ENCODE measurements at places on chromosomes 16 and 17. TPM values are rescaled to one million over a fixed set of nuclear protein-coding genes. Genes with fewer than 3 reads are reported as not detected.

The CACNG5 gene
- not detected for total RNA-seq

The SYNGR2 gene
- total RNA-seq, result 44.3 TPM

The KRTAP4-12 gene
- total RNA-seq, result not detected

The COG4 gene
- 62.1 TPM for total RNA-seq

The LHX1 gene
- total RNA-seq, result not detected

The CARHSP1 gene
- 209 TPM for total RNA-seq

The RGS11 gene
- not detected for total RNA-seq

The HID1 gene
- 0.55 TPM for total RNA-seq

The ATP2A1 gene
- 1.8 TPM for total RNA-seq

The TMEM114 gene
- not detected for total RNA-seq

The B4GALNT2 gene
- not detected for total RNA-seq

The UBB gene
- total RNA-seq, result 1,415 TPM

The MYOCD gene
- total RNA-seq, result not detected

The COPZ2 gene
- 5.1 TPM for total RNA-seq

The SOX9 gene
- not detected for total RNA-seq

The KRT25 gene
- total RNA-seq, result not detected

The CCL16 gene
- not detected for total RNA-seq

The MT1X gene
- total RNA-seq, result 85.3 TPM

The RAB37 gene
- total RNA-seq, result 19.6 TPM

The C17orf78 gene
- total RNA-seq, result not detected

The RHBDF2 gene
- 52.1 TPM for total RNA-seq

The STX1B gene
- 1.7 TPM for total RNA-seq

The TMC7 gene
- total RNA-seq, result not detected

The CXCL16 gene
- 0.89 TPM for total RNA-seq

The CCL23 gene
- total RNA-seq, result not detected

The HBM gene
- total RNA-seq, result not detected

The KCNH6 gene
- total RNA-seq, result not detected

The AIPL1 gene
- total RNA-seq, result not detected

The PERCC1 gene
- 0.37 TPM for total RNA-seq

The TRPV2 gene
- total RNA-seq, result 124 TPM

The SOST gene
- not detected for total RNA-seq

The SYNGR3 gene
- total RNA-seq, result 3.4 TPM

The CDH1 gene
- total RNA-seq, result not detected

The SLC13A2 gene
- total RNA-seq, result not detected

The CTU2 gene
- 29.2 TPM for total RNA-seq

The PYY gene
- not detected for total RNA-seq

The NPIPA2 gene
- total RNA-seq, result 3.9 TPM

The TOB1 gene
- total RNA-seq, result 44.5 TPM

The NOXO1 gene
- not detected for total RNA-seq

The ASGR1 gene
- 1.3 TPM for total RNA-seq

The IGSF6 gene
- total RNA-seq, result 0.34 TPM

The TCAP gene
- total RNA-seq, result 1.8 TPM

The ATF7IP2 gene
- total RNA-seq, result 30.1 TPM

The HS3ST3B1 gene
- total RNA-seq, result 9.9 TPM

The NOD2 gene
- 1.7 TPM for total RNA-seq

The SEPTIN12 gene
- not detected for total RNA-seq

The CYGB gene
- total RNA-seq, result 0.40 TPM

The ACSM5 gene
- not detected for total RNA-seq
